Peyer's patch (tissue), 4 donors: ENCODE measurements at places on chromosomes 7 and 10. TPM values are rescaled to one million over a fixed set of nuclear protein-coding genes. Genes with fewer than 3 reads are reported as not detected.

GRCh38 chr7:26101361-26102151 is 50.4 kb upstream of the NFE2L3 start:
- DNase-seq, result peak; percentile 58
- no peaks in the 10 kb centered on the region for H3K4me1 ChIP-seq
- no peaks in the 10 kb centered on the region for H3K36me3 ChIP-seq
- H3K27ac ChIP-seq, result peak overlapping the region; percentile 50

SEMA3C gene
- total RNA-seq, result 46.0 TPM

- H3K4me3 ChIP-seq, result no peak overlapping the region
- no peak for DNase-seq
- H3K36me3 ChIP-seq, result no peaks in the 10 kb centered on the region
- H3K27me3 ChIP-seq, result no peaks in the 10 kb centered on the region
- H3K4me1 ChIP-seq, result no peaks in the 10 kb centered on the region
Observed at GRCh38 chr10:106820579-106820978, 343.9 kb downstream of the SORCS1 start.

- peak overlapping the region; percentile 99 for H3K4me3 ChIP-seq
- no peaks in the 10 kb centered on the region for H3K4me1 ChIP-seq
- no peaks in the 10 kb centered on the region for H3K36me3 ChIP-seq
- H3K27me3 ChIP-seq, result no peaks in the 10 kb centered on the region
Observed at GRCh38 chr7:148882841-148883265, 1.2 kb downstream of the EZH2 start.

- no peak for DNase-seq
- no peaks in the 10 kb centered on the region for H3K4me1 ChIP-seq
- no peak overlapping the region for H3K27ac ChIP-seq
- no peaks in the 10 kb centered on the region for H3K27me3 ChIP-seq
- no peak overlapping the region for H3K4me3 ChIP-seq
- H3K36me3 ChIP-seq, result no peaks in the 10 kb centered on the region
Observed at GRCh38 chr10:47366731-47367460, 17.2 kb downstream of the ZNF488 start.

VAX1 gene
- total RNA-seq, result not detected

CCDC186 gene
- 30.5 TPM for total RNA-seq

DNA sequence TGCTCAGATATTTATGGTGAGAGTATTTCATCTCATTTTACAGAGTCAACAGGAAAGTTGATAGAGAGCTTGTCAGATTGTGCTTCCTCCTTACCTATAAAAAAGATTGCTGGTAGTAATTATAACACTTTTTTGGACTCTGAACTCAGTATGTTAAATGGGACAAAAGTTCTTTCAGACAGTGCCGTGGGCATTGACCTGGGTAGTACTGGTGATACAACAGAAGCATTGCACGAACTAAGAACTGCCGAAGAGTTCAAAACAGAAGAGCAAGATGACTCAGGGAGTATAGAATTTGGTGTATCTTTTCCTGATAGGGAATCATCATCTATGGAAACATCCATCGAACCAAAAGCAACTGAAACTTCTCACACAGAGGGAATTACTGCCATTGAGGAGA is 58.6 kb downstream of the LOXL4 start:
- no peaks in the 10 kb centered on the region for H3K27me3 ChIP-seq
- H3K4me3 ChIP-seq, result no peak overlapping the region
- H3K36me3 ChIP-seq, result no peaks in the 10 kb centered on the region

DNA sequence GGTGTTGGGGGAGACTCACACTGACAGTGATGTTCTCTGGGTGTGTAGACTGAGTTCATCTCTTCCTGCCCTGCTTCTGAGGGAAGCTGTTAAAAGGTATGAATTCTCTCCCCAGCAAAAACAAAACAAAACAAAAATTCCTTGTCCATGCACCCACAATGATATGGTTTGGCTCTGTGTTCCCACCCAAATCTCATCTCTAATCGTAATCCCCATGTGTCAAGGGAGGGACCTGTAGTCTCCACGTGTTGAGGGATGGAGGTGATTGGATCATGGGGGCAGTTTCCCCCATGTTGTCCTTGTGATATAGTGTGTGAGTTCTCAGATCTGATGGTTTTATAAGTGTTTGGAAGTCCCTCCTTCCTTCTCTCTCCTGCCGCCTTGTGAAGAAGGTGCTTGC is 245.5 kb downstream of the GALNT17 start:
- no peak for DNase-seq

DNA sequence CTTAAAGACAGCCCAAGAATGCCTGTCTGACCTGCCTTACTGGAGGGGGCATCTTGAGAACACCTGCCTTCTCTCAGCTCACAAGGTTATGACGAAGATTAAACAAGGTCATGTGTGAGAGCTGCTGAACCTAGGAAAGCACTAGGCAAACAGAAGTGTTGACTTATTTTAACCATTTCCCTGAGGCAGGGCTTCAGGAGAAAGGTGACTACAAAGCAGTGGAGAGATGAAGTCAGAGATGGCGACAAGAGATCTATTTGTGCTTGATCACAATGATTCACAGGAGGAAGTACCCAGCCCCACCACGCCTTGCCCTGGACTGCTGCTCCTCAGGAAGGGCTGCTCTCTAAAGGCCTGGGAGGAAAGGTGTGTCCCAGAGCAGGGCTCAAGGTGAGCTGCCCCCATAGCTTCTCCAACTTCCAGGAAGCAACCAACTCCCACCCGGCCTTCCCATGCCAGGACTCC is 27.8 kb downstream of the STN1 start:
- peak overlapping the region; percentile 18 for H3K27ac ChIP-seq
- no peaks in the 10 kb centered on the region for H3K27me3 ChIP-seq
- DNase-seq, result peak; percentile 87
- peaks cover 6% of the 10 kb centered on the region for H3K4me1 ChIP-seq
- H3K36me3 ChIP-seq, result no peaks in the 10 kb centered on the region
- H3K4me3 ChIP-seq, result no peak overlapping the region

ADAM22 gene
- 0.88 TPM for total RNA-seq

LIPJ gene
- not detected for total RNA-seq

DNA sequence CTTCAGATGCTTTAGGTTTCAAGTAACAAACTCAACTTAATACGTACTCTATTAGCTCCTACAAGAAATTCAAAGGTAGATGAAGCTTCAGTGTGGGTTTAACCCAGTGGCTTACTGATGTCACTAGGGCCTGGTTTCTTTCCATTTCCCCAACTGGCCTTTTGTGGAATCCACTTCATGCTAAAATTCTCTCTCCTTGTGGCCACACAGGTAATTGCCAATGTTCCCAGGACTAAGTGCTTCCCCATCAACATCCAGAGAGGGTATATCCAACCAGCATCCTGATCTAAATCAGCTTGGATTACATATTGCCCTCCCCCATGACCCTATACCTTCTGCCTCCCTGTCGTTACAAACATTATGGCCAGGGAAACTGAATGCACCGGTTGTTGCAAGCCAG is 10.7 kb downstream of the FBXL13 start:
- no peaks in the 10 kb centered on the region for H3K4me1 ChIP-seq
- H3K27ac ChIP-seq, result no peak overlapping the region
- no peaks in the 10 kb centered on the region for H3K27me3 ChIP-seq

CHRM2 gene
- total RNA-seq, result 2.0 TPM

DNA sequence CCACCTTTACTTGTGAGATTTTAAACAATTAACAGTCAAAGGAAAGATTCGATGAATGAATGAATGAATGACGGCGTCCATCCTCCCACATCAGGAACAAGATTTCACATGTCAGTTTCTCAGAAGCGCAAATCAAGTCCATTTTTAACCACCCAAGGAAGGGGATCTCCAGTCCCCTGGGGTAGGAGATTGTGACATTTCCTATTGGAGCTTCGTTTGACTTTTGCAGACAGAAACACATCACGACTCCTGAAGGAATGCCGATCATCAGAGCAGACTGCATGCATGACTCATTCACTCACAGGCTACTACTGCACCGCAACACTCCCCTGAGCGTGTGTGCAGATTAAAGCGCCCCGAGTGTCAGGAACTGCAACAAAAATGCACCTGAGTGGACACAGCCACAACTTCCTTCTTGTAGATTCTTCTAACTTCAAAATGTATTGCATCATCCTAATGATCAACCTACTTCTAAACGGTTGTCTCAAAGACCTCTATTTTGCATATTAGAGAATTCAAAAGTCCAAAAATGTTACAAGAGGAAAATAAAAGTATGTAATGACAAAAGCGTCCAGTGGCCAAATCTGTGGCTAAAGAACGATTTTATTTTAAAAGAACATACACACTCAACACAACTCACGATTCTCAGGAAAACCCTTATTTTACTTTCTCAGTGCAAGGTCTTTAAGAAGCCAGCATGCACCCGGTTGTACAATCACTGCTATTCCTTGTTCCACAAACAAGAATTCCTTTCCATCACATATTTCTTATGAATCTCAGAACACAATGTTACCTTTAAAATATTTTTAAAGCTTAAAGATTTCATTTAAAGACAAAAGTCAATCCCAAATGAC is 172.6 kb downstream of the FAM107B start:
- DNase-seq, result peak; percentile 78
- peak overlapping the region; percentile 57 for H3K4me3 ChIP-seq
- no peaks in the 10 kb centered on the region for H3K27me3 ChIP-seq
- no peaks in the 10 kb centered on the region for H3K36me3 ChIP-seq
- H3K4me1 ChIP-seq, result peaks cover 18% of the 10 kb centered on the region

PNLIPRP2 gene
- total RNA-seq, result 9.9 TPM

CYREN gene
- total RNA-seq, result 43.4 TPM

SPACDR gene
- not detected for total RNA-seq

HACD1 gene
- total RNA-seq, result 1.2 TPM

PHYHIPL gene
- total RNA-seq, result 10.1 TPM

PSTK gene
- 1.2 TPM for total RNA-seq

DNA sequence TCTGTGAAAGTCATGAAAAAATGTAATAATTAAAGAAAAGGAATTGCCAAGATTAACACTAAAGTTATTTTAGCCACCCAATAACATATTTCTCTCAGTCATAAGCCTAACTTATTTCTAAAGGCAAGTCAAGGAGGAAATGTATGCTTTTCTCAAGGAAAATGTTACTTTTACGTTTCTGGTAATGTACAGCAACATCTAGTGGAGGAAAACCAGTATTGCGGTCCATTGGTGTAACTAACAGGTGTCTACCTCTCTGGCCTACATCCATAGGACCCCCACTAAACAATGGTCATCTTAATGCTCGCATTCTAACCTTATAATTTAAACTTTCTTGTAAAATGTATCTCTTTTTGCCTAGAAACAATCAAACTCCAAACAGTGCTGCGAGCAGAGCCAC is 437.5 kb downstream of the KIF20B start:
- H3K36me3 ChIP-seq, result no peaks in the 10 kb centered on the region
- no peaks in the 10 kb centered on the region for H3K4me1 ChIP-seq
- H3K27ac ChIP-seq, result no peak overlapping the region
- no peak overlapping the region for H3K4me3 ChIP-seq

DNA sequence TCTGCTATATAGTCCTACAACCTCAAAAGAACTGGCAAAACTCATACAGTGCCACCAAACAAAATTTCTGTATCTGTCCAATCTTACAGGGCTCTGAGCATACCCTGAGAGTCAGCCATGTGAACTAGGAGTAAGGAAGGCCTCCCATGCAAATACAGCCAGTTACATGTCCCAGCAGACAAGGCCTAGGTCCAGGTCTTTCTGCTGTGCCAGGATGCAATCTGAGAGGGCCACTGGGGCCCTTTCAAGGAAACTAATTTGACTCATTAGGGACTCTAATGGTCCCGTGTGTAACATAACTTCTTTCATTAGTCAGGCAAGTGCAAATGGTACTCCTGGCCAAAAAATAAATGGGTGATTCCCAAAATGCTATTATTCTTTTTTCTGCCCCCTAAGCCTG is 17.9 kb upstream of the HIBADH start:
- no peak overlapping the region for H3K27ac ChIP-seq
- H3K4me1 ChIP-seq, result no peaks in the 10 kb centered on the region
- no peak overlapping the region for H3K4me3 ChIP-seq
- no peak for DNase-seq
- no peaks in the 10 kb centered on the region for H3K27me3 ChIP-seq
- H3K36me3 ChIP-seq, result no peaks in the 10 kb centered on the region

SORCS1 gene
- total RNA-seq, result 2.4 TPM

DNA sequence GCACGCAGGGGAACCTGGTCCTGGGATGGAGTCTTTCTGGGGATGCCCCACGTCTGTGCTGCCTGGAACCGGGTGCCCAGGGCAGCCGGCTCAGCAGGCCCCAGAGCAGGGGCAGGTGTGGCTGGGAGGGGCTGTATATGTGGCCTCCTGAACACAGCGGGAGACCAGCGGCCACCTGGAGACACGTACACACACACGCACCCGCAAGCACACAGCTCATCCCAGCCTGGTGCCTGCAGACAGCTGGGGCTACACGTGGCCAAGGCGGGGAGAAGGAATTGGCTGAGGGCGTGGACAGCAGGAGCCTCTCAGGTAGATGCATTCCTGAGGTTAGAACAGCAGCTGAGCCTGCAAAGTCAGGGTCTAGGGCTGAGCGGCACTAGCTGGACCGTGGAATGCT is 14.0 kb downstream of the ADAM8 start:
- H3K36me3 ChIP-seq, result no peaks in the 10 kb centered on the region
- no peaks in the 10 kb centered on the region for H3K27me3 ChIP-seq
- no peak overlapping the region for H3K4me3 ChIP-seq
- DNase-seq, result no peak
- no peak overlapping the region for H3K27ac ChIP-seq
